ENCODE measurements at places on chromosomes 7 and 10.

GRCh38 chr10:91689731-91690168, 56.9 kb upstream of the PPP1R3C start:
- no peak for DNase-seq

GRCh38 chr10:21196822-21197395, 299.8 kb upstream of the NEBL start:
- no peak for DNase-seq

GRCh38 chr10:104300736-104301292, 31.8 kb downstream of the GSTO2 start:
- DNase-seq: no peak

DNA sequence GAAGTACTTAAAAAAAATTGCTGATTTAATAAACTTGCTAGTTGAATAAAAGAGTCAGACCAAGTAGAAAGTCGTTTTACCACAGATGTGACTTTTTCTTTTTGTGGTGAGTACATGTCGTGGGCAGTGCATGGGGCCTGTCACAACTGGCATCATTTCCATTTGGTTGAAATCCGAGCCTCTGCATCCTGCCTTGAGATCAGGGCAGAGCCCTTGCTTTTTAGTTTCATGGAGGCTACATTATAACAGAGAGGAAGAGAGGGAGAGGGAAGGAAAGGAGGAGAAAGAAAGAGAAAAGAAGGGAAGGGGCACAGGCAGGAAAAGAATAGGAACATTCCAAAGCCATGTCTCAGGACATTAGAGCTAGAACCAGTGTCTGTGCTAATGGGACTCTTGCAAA, 20.4 kb upstream of the INSYN2A start:
- no peak for DNase-seq
